DND-41 (cell line): ENCODE measurements at places on chromosomes 11 and 22.

GRCh38 chr11:10895285-10895684, 37.4 kb upstream of the ZBED5 start:
- no peak for DNase-seq

GRCh38 chr11:46560300-46560991, 33.4 kb downstream of the AMBRA1 start:
- DNase-seq: peak; percentile 58

DNA sequence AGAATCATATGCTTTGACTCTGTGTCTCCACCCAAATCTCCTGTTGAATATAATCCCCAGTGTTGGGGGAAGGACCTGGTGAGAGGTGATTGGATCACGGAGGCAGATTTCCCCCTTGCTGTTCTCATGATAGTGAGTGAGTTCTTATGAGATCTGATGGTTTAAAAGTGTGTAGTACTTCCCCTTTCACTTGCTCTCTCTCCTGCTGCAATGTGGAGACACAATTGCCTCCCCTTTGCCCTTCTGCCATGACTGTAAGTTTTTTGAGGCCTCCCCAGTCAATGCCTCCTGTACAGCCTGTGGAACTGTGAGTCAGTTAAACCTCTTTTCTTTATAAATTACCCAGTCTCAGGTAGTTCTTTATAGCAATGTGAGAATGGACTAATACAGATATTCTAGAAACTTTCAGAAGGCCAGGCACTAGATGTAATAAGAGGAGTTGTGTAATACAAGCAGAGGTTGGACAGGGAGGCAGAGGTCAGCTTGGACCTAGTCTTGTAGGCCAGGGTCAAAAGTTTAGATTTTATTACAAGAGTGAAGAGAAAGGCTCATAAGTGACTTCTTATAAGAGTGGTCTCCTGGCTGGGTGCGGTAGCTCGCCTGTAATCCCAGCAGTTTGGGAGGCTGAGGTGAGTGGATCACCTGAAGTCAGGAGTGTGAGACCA, 9.3 kb upstream of the SERPING1 start:
- DNase-seq: no peak

GRCh38 chr11:61675826-61676225, 4.4 kb upstream of the DAGLA start:
- no peak for DNase-seq

- no peak for DNase-seq
Measured at GRCh38 chr11:44988981-44989635, 38.4 kb upstream of the TP53I11 start.

GRCh38 chr11:74278721-74279161, 32.7 kb downstream of the P4HA3 start:
- DNase-seq: no peak

DNA sequence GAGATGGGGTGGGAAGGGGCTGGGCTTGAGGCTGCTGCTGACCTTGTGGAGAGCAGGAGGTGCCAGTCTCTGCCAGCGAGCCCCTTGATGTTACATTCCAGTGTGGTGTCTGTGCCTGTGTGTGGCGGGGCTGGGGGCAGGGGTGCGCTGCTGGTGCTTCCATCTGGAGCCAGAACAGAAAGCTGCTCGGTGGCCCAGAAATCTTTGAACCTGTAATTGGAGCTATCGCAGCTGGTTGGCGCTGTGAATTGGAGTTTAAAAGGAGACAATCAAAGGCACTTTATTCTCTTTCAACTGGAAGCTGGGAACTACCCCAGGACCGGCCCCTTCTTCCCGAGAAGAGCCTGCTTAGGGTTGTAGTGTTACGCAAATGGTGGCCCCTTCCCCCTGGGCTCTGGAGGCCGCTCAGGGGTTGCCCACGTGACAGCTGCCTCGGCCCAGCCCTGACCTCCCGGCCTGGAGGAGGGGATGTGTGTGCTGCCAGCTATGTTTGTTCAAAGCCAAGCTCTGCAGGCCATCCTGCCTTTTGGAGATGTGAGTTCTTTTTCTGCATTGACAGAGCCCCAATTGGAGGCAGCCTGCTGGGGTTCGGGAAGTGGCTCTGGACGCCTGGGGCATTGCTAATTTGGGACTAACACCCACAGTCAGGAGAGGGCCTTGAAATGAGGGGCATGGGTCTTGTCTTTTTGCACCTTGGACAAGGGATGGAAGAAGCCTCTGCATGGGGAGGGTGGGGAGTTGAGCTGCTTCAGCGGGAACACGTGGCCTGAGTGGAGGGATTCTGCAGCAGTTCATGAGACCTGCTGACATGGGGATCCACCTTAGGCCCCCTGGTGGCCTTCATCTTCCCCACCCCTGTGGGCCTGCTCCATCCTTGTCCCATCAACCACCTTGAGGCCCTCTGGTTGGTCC, 14.0 kb upstream of the ARSA start:
- DNase-seq: no peak

- DNase-seq: no peak
Measured at GRCh38 chr11:63775191-63775590, 6.6 kb upstream of the ZFTA start.
